RPMI7951 (cell line): ENCODE measurements at places on chromosomes 6 and 20. TPM values are rescaled to one million over a fixed set of nuclear protein-coding genes. Genes with fewer than 3 reads are reported as not detected.

DNA sequence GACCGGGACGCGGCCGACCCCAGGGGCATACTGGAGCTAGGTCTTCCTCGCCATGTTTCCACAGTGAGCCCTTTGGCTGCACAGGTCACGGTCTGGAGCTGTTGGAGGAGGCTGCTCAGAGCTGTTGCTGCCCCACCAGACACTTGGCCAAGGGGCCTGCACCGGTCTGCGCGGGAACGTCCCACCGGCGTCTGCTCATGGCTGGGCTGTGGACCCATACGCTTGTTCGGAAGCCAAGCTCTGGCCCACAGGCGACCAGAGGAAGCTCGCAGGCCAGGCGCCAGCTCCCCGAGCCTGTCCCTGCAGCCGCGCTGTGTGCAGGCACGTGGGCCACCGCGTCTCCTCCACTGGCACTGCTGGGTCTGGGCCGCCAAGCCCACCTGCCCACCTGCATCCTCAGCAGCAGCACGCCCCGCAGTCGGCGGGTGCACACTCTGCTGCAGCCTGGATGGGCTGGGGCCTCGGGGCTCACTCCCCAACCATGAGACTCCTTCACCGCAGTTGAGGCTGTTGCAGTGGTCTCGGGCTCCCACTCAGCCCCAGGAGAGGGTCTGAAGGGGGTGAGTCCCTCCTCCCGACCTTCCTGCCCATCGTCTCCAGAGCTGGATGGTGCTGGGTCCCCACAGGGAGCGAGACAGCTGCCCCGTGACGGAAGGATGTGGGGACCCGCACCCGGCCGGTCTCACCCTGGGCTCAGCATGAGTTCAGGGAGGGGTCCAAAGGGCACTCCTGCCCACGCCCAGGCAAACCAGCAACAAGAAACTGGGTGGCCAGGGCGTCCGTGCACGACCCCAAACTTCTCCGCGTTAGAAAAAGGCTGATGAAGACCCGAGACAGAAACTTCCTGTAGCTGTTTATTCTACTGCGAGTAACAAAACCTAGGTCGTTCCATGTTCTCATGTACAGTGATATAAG is 15.5 kb upstream of the TCFL5 start:
- DNase-seq = no peak

DNA sequence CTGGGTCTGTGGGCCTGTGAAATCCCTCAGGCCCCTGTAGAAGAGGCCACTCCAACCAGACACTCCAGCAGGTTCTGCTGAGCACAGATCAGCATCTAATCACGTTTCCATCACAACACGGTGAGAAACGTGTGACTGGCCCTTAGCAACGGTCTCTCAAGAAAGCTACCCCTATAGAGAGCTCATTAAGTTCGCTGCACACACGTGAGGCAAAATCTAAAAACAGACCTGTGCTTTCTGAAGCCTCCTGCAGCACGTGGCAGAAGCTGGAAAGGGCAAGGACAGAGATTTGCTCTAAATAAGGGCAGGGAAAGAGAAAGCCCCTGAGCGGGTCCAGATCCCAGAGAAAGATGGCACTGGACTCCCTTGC is 56.5 kb downstream of the GPR6 start:
- DNase-seq = no peak

DNA sequence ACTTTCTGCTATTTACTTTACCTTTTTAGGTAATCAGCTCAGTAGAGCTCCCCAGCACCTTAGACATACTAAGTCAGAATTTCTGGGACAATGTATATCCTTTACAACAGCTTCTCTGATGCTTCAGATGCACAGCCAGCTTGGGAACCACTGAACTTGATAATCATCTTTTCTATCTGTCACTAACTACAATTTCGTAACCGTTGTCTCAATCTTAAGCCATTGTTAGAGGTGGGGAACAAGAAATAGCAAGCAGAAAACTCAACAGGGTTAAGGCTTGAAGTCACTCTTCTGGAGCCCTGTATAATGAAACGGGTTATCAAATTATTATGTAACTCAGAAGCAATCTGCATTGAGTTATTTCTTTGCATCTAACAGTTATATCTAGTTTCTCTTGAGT is 47.1 kb downstream of the CD109 start:
- no peak for DNase-seq

GRCh38 chr6:4904461-4905025 is 99.3 kb downstream of the RPP40 start:
- no peak for DNase-seq

GRCh38 chr6:25389471-25389870 is 110.3 kb downstream of the CARMIL1 start:
- DNase-seq = peak; percentile 58

- no peak for DNase-seq
Measured at GRCh38 chr6:20191992-20192391, 20.3 kb downstream of the MBOAT1 start.

DNA sequence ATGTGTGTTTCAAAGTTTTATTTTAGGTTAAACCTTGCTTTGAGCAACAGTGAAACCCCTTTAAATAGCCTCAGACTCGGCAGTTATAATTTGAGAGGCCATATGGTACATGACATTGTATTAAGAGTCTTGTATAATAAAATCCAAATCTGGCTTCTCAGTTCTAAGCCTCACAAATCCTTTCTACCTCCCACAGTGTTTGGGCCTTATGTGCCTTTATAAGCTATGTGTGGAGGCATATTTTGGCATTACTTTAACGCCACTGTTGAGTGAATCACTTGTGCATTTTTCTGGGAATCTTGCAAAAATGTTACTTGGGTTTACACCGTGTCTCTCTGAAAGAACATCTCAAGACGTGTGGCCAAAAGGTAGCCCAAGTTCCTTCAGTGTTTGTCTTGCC is 152.4 kb downstream of the COL9A1 start:
- DNase-seq = no peak

DNA sequence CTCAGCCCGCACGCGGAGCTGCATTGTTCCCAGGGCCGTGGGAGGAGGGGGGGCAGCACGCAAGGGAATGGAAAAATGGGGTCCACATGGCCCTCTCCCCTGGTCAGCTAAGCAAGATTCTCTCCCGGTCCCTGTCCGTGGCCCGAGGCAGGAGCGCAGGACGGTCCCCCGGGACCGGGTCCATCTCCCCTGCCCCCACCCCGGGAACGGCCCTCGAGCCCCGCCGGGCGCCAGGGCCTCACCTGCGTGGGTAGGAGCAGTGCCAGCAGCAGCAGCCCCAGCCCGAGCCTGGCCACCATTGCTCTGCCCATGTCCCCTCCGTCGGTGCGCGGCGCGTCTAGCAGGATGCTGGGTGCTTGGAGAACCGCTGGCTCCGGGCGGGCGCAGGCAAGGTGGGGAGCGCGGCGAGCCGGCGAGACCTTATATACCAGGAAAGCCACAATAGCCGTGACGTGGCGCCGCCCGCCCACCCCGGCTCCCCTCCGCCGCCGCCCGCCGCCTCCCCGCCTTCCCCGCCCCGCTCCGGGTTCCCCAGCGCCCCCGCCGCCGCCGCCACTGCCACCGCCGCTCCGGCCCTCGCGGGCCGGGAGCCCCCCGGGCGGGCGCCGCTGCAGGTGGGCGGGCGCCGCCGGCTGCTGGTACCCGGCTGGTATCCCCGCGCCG is at the start of gene CD24:
Gene CD24 (minus strand): TSS at position 394 of the 663 bp plus-strand sequence. CDS start 83 bp downstream, at position 311.
- no peak for DNase-seq

GRCh38 chr6:54037277-54037779 is 73.9 kb upstream of the MLIP start:
- DNase-seq = no peak

- peak; percentile 44 for DNase-seq
Measured at GRCh38 chr20:59835448-59836395, 97.7 kb downstream of the SYCP2 start.

GRCh38 chr6:37302086-37302686 is 44.2 kb upstream of the TMEM217 start:
- no peak for DNase-seq

The PPIL1 gene
- 51.9 and 52.4 TPM in 2 replicates for total RNA-seq

The PDE7B gene
- 4.5 and 4.9 TPM in 2 replicates for total RNA-seq

The MUCL3 gene
- total RNA-seq = not detected in 2 replicates

The TULP1 gene
- not detected in 2 replicates for total RNA-seq
